GM12878 (cell line): ENCODE measurements at places on chromosomes 1 and 21.

DNA sequence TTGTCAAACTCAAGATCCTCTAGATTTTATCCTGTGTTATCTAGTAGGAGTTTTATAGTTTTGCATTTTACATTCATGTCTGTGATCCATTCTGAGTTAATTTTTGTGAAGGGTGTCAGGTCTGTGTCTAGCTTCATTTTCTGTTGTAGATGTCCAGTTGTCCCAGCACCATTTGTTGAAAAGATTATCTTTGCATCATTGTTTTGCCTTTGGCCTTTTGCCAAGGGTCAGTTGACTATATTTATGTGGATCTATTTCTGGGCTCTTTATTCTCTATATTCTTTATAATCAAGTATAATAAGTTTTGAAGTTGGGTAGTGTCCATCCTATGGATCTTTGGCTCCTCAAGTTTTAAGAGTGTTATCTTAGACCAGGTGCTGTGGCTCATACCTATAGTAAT, 21.9 kb downstream of the TRAF5 start:
- DNase-seq, result no peak

GRCh38 chr1:32627596-32628162, 22.7 kb downstream of the ZBTB8OS start:
- DNase-seq, result peak; percentile 69

DNA sequence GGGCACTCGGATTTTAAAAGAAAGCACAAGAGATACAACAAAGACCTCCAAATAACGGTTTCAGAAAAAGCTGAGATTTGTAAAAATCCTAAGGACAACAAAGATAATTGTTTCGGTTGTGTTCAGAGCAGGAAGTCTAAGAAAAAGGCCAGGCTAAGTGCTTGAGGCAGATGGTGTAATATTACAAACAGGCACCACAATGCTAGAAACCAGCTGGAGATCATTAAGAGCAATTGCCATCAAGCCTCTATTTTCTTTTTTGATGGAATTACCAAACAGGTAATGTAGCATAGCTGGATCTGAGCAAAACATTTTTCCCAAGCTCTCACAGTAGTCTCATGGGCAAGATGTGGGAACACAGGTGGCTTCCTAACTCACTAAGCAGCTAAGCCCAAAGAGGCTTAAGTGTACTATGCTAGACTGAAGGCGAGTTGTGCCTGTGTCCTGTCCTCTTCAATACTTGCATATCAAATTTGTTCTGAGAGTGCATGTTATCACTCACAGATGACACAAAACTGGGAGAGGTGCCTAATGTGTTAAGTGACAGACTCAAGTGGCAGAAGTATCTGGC, 161.6 kb downstream of the GLUL start:
- no peak for DNase-seq

- DNase-seq, result no peak
Observed at GRCh38 chr1:202306535-202307345, 35.0 kb downstream of the UBE2T start.

GRCh38 chr1:225155555-225155954, 226.1 kb downstream of the DNAH14 start:
- DNase-seq, result no peak

- DNase-seq, result no peak
Observed at GRCh38 chr1:96116731-96117130, 604.9 kb upstream of the PTBP2 start.

DNA sequence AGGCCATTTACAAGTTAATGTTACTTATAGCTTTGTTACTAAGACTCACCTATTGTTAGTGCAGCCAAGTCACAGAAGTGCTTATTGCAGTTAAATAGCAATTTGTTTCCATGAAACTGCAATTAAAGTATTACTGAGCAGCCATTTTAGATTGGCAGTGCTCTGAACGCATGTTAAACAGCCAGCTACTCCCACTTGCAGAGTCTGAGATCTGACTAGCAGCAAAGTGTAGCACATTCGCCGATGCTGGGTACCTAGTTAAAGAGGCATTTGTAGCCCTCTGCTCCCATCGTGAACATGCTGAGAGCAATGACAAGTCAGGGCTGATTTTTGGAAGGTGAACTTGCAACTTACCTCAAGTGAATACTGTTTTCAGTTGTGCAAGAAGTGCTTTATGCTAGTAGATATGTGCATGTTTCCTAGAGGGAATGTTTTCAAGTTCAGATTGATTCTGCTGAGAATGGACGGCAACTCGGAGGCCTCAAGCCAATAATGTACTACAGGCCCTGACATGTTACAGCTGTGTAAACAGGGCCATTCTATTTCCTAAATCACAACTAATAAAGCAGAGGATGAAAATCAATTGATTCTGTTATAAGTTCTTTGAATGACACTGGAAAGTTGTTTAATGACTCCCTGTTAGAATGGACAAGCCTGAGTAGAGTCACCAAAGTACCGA, 19.8 kb downstream of the LMO4 start:
- DNase-seq, result no peak

DNA sequence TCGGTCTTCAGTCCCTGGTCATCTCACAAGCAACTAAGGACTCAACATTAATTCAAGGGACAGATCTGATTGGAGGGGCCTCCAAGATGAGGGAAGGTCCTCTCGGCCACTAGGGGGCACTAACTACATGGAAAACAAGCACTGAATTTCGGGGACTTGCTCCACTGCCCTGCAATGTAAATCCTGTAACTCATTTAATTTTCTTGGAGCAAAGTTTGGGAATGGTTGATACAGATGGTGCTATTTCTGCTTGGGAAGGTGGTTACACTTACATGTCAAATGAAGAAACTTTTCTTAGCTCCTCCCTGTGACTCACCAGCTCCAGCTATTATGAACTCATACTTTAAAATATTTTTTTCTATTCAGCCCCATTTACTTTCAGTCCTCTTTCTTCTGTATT, 97.4 kb upstream of the KCNJ15 start:
- DNase-seq, result peak; percentile 19

GRCh38 chr1:20936216-20936615, 149.1 kb upstream of the HP1BP3 start:
- no peak for DNase-seq

- DNase-seq, result no peak
Observed at GRCh38 chr1:173205146-173206051, 1.7 kb downstream of the TNFSF4 start.

DNA sequence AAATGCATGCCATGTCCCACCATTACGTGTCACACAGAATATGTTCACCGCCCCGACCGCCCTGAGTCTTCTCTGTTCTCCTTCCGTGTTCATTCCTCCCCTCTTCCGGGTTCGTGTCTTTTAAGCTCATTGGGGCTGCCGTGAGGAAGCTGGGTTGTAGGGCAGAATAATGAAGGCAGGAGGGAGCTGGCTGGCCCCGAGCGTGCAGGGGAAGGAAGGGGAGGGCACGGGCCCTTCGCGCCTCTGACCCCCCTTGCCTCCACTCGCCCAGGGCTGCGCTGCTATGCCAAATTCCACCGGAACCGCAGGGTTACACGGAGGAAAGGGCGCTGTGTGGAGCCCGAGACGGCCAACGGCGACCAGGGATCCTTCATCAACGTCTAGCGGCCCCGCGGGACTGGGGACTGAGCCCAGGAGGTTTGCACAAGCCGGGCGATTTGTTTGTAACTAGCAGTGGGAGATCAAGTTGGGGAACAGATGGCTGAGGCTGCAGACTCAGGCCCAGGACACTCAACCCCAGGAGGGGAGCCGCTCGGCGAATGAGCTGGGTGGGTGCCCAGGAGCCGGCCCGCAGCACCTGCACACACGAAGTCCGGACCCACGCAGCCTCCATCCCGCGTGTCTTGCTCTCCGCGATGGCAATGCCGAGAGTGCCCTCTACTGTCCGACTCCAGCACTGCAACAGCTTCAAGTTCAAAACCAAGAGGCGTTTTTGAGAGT, 16.5 kb upstream of the AGTRAP start:
- DNase-seq, result no peak

- no peak for DNase-seq
Observed at GRCh38 chr1:155499263-155499662, 63.3 kb downstream of the ASH1L start.

DNA sequence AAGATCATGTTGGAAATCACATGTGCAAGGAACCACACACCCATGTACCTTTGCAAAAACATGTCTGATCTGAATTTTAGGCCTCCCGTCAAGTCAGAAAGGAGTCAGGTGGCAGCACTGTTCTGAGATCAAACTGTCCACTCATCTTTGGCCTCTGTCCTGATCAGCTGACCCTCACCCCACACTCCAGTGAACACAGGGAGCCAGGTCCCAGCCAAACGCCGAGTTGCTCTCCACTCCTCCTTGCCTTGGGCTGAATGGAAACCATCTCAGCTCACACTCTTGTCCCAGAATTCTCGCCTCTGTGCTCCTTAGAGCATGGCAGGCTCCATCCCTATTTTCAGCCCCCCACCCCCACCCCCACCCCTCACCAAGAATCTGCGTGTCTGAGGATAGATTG, 4.6 kb upstream of the RNF186 start:
- no peak for DNase-seq

DNA sequence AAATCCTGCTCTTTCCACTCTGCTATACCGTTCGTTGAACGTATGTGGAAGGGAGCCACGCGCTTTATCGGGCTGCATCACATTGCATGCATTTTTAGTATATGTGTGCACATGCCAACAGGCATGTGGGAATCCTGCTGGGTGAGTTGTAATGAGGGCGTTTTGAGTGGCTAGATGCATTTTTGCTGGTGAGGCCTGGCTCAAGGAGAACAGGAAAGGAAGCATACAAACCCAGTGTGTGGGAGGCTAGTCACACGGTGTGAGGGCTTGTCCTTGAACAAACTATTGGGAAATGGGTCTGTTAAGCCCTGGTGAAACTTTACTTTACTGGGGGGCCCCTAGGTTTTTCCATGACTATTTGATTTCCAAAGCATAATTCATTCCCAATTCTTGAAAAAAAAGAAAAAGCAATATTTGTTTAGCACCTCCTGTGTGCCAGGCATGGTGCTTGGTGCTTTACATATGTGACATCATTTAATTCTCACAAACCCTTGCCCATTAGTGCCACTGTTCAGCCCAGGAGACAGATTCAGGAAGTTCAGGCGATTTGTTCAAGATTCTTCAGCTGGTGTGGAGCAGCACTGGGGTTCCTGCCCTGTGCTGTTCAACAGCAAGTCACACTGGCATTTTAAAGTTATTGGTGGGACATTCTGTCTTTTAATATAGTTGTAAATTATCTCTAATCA, 25.6 kb upstream of the JUN start:
- DNase-seq, result no peak

GRCh38 chr1:188763541-188763940, 1714.1 kb downstream of the BRINP3 start:
- DNase-seq, result no peak

DNA sequence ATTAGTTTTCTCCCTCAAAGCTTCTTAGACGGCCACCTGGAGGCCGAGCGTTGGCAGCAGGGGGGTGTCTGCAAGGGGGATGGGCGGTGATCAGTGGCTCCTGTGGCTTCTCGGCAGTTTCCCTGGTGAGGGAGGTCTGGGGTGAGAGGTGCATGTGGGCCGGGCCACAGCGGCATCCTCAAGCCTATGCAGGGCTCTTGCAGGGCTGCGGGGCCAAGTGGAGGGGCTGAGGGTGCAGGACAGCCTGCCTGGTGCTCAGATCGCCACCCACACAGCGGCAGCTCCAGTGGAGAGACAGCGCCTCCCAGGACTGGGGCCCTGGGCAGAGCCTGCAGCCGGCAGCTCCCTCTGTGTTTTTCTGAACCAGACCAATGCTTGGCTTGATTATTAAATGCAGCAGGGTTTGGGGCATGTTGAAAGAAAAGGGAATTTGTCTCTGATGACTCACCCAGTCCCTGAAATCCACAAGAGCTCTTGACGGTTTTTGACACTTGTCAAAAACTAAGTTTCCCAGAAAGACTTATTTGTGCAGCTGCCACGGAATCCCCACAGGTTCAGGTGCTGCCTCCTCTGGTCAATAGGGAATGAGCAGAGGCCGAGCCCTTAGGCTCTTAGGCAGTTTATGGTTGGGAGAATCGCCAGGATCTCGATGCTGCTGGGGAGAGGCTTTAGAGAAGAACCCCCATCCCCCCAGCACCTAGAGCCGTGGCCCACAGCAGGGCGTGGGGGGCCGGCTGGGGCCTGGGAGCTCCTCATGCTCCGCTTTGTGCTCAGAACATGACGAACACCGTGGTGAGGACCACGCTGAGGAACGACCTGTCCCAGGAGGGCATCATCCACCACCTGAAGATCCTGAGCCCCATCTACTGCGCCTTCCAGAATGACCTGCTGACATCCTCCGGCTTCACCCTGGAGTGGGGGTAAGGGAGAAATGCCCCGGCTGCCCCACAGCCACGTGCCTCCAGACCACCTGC, 54.7 kb downstream of the UMODL1 start:
- no peak for DNase-seq

- no peak for DNase-seq
Observed at GRCh38 chr1:208145167-208145566, 99.0 kb downstream of the PLXNA2 start.
